ENCODE measurements at places on chromosomes 2 and 18. TPM values are rescaled to one million over a fixed set of nuclear protein-coding genes. Genes with fewer than 3 reads are reported as not detected.

CLIP4 gene
- total RNA-seq: 63.9 TPM

GNLY gene
- total RNA-seq: not detected

GALM gene
- total RNA-seq: 3.1 TPM

TUBA4B gene
- total RNA-seq: 0.25 TPM

GLI2 gene
- total RNA-seq: 0.45 TPM

CRYGD gene
- total RNA-seq: not detected

NEURL3 gene
- total RNA-seq: 31.1 TPM

MEMO1 gene
- total RNA-seq: 66.5 TPM

TEKT4 gene
- total RNA-seq: 0.10 TPM

CAPN13 gene
- 0.17 TPM for total RNA-seq

DNA sequence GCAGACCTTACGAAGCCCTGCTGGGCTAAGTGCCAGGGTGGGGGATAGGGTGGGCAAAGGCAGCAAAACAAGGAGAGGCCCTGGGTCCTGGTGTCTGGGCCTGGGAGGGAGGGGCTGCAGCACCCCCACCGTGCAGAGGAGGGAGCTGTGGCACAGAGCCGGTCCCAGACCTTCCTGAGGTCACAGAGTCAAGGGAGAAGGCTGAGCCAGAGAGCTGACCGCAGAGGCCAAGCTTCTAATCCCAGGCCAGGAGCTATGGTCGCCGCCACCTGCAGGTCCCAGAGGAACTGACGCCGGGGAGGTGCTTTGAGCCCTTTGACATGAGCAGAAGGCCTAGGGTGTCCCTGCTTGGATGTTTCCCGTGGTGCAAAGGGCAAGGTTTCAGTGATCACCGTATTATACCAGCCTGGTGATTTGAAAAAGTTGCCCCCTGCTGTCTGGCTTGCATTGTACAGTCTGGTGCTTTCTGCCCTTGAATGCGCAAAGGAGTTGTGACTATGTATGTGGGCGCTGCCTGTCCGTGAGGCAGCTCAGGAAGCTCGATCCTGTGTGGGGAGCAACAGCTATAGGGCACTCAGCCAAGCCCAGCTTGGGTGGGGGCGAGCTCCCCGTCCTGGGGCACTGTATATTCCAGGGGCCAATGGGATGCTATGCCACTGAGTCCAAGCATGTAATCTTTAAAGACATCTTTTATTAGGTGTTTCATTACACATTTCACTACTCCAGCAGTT lies 44.3 kb downstream of the EDAR start:
- no peak for DNase-seq

- no peak for DNase-seq
Measured at GRCh38 chr2:129004485-129004884, 685.8 kb upstream of the HS6ST1 start.

DNA sequence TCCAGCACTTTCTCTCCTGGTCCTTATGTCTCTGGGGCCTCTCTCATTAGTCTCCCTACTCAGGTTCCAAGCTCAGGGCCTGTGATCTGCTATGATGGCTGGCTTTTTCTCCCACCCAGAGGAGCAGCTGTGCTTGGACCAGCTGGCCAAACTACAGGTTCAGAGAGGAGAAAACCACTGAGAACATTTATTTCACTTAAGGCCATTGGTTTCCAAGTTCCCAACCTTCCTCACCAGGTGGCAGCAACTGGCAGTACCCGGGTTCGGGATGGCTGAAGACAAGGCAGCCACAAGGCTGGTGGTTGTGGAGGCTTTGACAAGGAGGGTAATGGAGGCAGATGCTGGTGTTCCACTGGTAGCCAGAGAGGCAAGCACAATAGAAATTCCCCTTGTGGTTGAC lies 29.9 kb upstream of the SELENOI start:
- DNase-seq: peak; percentile 20

- peak; percentile 41 for DNase-seq
Measured at GRCh38 chr2:215002500-215002899, 135.9 kb downstream of the ABCA12 start.

DNA sequence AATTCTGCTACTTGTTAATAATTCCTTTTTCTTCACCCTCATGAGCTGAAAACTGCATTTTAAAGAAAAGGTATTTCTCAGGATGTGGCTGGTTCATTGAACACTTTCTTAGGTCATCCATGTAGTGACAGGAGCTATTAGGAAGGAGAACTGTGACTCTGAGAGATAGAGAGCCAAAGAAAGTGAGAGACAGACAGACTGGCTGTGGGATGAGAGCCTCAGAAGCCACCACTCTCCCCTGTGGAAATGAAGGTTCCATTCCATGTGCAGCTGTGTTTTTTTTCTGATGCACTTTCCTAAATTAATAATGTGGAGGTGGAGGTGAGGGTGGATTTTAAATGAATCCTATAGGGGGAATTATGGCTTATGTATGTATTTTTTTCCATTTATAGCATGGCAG lies 113.3 kb downstream of the FAM210A start:
- DNase-seq: no peak

- DNase-seq: no peak
Measured at GRCh38 chr2:70766357-70767078, 1.5 kb downstream of the ADD2 start.

GRCh38 chr18:77059294-77059916 lies 73.2 kb downstream of the MBP start:
- peak; percentile 69 for DNase-seq

DNA sequence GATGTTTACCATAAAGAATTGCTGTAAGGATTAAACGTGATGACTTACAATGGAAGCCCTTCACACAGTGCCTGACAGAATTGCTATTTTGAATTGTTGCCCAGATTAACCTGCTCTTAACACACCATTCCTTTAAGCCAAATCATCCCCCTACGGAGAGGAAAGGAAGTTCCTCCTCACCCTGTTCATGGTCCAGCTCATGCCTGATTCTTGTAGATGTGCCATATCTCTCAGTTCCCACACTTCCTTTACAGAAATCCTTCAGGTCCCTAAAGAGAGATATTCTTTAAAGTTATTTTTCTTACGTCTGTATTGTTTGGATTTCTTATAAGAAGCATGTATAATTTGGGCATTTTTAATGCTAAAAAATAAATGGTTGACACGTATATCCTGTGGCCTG lies 127.5 kb upstream of the DAPL1 start:
- DNase-seq: peak; percentile 47

DNA sequence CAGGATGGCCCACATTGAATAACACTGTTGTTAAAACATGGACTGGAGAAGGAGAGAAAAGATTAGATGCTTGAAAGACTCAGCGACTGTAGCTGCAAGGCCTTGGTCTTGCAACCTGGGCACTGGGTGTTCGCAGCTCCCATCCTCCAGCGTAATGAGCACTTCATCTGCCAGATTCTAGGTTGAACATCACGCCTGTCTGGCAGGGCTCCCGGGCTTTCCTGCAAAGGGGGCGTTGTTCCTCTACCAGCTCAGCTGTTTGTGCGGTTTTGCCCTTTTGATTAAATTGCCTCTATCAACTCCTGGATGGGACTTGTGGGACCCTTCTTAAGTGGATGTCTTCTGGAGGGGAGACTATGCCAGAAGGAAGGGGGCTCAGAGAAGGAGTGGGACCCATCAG lies 215.4 kb downstream of the KLHL29 start:
- no peak for DNase-seq

- no peak for DNase-seq
Measured at GRCh38 chr18:53219853-53220252, 879.9 kb downstream of the DCC start.

DNA sequence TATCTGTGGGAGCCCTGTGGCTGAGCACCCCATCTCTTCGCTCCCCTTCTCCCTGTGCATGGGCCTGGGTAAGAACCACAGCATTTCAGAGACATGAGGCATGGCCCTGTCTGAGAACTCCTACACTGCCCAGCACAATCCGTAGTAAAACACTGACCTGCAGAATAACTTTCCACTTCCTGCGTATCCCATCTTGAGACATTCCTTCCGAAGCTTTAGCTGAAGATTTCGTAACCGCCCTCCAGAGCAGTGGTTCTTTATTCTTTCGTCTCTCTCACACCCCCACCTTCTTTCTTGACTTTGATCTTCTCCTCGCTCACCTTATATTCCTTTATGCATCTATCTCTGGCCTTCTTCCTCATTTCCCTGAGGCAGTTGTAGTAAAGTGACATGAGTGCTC lies 381.1 kb downstream of the HRH4 start:
- DNase-seq: no peak

DNA sequence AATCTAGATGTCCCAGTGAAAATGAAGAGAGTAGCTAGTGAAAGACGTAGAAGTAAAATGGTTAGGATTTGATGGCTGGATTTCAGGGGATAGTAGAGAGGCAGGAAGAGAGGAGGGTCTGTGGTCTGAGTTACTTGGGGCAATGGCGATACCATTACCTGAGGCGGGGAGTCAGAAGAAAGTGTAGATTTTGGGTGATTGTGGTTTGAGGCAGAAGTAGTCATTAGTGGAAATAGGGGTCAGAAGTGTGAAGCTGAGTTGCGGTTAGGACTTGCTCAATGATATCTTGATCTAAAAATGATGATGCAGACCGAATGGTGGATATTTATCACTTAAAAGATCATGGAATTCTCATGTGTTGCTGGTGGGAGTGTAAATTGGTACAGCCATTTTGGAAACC lies 41.0 kb downstream of the CEP192 start:
- DNase-seq: no peak

DNA sequence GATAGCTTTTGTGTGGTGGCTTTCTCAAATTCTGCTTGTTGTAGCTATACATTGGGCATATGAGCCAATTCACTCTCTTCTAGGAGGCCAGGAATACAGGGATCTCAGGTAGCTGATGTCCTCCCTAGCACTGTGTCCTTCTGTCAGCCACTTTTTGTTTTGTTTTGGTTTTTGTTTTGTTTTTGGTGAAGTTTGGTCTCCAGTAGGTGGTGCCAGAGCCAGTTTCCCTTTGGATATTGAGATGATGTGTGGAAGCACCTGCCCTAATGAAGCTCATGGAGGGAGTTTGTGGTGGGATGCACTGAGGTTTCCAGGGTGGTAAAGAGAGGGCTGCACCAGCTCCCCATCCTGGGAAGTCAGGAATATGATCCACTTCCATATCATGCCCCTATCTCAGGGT lies 100.5 kb upstream of the VWC2L start:
- DNase-seq: no peak

DNA sequence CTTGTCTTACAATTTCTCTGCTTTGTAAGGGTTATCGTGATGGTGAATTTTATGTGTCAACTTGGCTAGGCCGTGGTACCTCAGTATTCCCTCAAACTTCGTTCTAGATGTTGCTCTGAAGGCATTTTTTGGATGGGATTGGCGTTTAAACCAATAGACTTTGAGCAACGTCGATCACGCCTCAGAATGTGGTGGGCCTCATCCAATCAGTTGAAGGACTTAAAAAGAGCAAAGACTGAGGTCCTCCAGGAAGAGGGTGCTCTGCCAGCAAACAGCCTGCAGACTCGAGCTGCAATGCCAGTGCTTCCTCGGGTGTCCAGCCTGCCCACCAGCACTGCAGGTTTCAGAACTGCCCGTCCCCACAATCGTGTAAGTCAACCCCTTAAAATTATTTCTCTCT lies 145.8 kb upstream of the SALL3 start:
- no peak for DNase-seq

GRCh38 chr2:65220432-65221131 lies 7.0 kb upstream of the ACTR2 start:
- no peak for DNase-seq

GRCh38 chr18:78980777-78981380 lies 1.3 kb downstream of the SALL3 start:
- DNase-seq: no peak

- DNase-seq: no peak
Measured at GRCh38 chr2:41989501-41990180, 58.2 kb upstream of the PKDCC start.

DNA sequence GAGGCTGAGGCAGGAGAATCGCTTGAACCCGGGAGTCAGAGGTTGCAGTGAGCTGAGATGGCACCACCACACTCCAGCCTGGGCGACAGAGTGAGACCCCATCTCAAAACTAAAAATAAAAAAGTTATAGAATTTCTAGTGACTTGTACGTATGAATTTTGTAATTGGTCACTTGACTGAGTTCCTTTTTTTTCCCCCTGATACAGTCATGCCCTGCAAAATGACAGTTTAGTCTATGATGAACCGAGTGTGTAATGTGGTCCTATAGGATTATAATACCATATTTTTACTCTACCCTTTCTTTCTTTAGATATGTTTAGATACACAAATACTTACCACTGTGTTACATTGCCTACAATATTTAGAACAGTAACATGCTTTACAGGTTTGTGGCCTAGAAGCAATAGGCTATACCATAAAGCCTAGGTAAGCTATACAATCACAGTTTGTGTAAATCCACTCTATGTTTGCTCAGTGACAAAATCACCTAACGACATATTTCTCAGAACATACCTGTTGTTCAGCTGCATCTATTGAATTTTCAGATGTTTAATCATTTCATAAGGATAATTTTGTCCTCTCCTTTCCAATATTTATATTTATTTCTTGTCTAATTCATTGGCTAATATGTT lies 25.4 kb downstream of the SOCS6 start:
- DNase-seq: no peak

DNA sequence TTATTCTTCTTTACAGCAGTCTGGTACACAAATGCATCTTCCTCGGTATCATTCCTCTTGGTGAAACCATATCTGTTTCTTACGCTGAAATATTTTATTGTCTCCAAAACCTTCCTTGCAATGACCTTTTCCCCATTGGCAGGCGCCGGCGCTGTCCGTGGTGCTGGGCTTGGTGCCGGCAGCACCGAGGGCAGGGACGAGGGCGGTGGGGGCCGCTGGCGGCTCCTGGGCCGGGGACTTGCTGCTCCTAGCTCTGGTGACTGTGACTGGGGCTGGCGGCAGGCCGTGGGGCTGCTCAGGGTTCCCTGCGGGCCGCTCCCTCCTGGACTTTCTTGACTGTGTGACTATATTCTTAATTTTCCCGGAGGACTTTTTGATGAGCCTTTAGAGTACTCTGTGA lies 72.5 kb downstream of the GPR39 start:
- peak; percentile 3 for DNase-seq

DNA sequence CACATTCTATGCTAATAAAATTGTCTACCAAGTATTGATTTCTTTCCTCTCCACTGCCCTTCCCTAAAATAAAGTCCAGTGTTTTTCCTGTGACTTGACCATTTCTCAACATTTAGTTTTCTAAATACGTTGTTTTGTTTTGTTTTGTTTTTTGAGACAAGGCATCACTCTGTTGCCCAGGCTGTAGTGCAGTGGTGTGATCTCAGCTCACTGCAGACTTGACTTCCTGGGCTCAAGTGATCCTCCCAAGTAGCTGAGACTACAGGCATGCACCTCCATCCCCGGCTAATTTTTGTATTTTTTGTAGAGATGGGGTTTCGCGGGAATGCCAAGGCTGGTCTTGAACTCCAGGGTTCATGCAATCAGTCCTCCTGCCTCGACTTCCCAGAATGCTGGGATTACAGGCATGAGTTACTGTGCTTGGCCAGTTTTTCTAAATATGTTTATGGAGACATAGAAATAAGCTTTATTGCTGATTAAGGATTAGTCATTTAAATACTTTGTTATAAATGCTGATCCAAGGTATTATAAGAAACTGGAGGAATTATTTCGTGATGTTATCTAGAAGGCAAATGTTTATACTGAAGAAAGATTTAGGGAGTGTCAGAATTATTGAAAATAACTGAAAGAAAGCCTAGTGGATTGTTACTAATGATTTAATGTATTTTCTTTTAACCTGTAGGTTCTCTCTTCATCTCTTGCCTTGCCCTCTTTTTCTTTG lies 5.7 kb upstream of the HTR2B start:
- DNase-seq: no peak
